ENCODE measurements at places on chromosomes 13 and 19.

DNA sequence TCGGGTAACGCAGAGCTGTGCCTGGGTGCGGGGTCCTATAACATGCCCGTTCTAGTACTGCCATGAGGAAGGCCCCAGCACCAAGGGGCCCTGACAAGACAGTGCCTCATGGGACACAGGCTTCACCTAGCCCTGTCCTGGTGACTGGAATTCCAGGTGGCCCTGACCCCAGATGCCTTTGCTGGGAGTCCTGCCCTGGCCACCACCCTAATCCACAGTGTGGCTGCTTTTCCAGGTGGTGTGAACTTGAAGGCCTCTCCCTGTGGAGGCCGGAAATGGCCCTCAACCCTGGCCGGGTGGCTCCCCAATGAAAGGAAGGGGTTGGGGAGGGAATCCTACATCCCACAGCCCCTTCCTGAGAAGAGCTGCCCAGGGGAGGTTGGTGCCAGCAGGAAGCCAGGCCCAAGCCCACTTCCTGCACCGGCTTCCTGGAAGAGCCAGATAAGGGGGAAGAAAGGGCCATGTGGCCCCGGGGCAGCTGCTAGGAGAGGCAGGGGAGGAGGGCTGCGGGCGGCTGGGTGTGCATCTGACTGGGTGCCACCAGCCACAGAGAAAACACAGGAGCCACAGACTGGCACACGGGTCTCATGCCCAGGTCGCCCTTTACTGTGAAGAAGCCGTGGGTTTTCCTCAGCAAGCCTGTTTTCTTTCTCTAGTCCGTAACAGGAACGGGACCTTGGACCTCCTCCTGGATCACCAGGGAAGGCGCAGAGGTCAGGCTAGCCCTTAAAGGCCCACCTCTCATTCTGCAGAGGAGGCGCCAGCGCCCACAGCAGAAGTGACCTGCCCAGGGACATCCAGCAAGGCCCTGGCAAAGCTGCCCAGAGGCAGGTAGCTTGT is 4.7 kb downstream of the LSM4 start:
- DNase-seq: no peak

- DNase-seq: no peak
These were observed 308.5 kb upstream of the TMTC4 start for GRCh38 chr13:100983111-100983510.

- DNase-seq: no peak
These were observed 404 bp downstream of the C19orf44 start for GRCh38 chr19:16496613-16496983.

- no peak for DNase-seq
These were observed 8.7 kb upstream of the KLF2 start for GRCh38 chr19:16315825-16316505.

DNA sequence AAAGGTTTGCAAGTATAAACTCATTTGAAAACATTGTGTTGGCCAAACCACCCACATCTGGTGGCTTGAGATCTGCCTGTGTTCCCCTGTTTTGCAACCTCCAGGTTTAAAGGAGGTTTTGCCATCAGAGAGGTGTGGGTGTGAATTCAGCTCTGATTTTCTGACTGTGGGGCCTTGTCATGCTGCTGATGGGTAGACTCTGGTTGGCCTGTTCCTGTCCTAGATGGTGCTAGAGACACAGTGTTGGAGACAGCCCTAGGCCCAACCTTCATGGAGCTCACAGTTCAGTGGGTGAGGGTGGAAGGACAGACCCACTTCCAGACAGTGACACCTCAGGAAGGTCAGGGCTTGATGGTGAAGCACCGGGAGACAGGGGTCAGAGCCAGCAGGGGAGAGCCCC is 7.5 kb downstream of the RAB4B start:
- no peak for DNase-seq

GRCh38 chr13:90974249-90974975 is 373.1 kb upstream of the MIR17HG start:
- no peak for DNase-seq

DNA sequence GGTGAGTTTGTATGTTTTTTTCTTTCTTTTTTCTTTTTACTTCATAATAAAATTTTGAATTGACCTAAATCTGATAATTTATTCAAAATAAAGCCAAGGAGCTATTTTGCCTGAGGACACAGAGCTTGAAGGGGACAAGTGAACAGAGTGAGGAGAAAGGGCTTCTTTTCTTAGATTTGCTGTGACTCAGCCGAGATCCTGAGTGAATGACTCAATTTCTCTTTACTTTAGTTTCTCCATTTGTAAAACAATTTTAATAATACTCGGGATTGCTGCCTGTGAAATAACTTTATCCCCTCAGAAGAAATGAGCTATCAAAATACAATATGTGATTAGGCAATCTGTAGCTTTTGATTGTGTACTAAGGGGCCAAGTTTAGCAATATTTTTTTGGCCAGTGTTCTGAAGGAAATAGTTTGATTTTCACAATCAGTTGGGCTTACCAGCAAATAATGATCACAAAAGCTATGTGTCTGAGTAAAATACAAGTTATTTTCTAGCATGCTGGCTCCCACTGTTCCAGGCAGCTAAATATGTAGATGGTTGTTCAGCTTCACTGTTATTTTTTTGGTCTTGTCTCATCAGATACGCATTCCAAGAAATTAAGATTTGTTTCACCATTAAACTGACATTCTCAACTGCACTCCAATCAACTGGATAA is 437.5 kb downstream of the FGF9 start:
- no peak for DNase-seq

- no peak for DNase-seq
These were observed 7.3 kb downstream of the TNNT1 start for GRCh38 chr19:55141696-55142095.

GRCh38 chr13:51980908-51981307 is 30.3 kb downstream of the ATP7B start:
- no peak for DNase-seq

- DNase-seq: no peak
These were observed 8.9 kb downstream of the ZNF546 start for GRCh38 chr19:40005691-40006272.

DNA sequence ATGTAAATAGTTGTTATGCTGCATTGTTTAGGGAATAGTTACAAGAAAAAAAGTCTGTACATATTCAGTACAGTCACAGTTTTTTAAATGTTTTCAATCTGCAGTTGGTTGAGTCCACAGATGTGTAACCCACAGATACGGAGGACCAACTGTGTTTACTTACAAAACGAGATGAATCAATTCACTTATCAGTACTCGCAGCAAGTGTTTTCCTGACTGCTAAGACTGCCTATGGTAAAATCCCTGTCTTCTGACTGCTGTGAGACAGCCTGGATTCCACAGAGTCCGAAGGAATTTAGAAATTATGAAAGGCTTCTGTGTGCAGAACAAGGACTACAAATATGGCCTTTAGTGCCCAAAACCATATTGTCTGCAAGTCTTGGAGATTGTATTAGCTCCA is 45.7 kb upstream of the C1QTNF9 start:
- DNase-seq: no peak

DNA sequence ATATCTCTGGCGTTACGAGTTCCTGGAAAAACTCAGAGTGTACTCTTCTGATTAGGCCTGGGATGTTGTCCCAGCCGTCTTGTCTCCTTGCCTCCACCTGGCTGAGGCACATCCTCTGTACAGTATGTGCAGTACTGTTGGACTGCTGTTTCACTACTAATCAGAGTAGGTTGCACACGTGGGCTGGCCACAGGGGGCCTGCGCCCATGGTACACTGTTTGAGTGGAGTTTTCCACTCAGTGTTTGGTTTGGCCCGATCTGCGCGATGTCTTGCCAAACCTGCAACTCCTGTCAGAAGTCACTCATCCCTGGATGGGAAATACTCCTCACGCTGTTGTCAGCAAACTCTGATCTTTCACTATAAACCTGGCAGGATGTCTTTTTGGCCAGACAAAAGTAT is 189.6 kb upstream of the CSNK1A1L start:
- DNase-seq: no peak

DNA sequence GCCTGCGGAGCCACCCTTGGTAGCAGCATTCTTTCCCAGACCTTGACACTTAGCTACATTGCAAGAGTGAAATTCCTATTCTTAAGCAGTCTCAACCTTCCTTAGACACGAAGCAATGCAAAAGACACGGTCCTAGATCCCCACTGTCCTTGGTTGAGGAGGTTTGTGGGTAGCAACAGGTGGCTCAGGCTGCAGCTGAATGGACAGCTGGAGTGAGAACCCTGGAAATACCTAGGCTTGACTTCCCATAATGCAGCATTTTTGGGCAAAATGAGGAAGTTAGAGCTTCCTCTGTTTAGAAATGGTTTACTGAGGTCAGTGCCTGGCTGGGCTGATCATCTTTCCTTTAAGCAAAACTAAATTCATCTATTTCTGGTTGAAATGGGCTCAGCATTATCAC is 296.6 kb downstream of the RFC3 start:
- no peak for DNase-seq

DNA sequence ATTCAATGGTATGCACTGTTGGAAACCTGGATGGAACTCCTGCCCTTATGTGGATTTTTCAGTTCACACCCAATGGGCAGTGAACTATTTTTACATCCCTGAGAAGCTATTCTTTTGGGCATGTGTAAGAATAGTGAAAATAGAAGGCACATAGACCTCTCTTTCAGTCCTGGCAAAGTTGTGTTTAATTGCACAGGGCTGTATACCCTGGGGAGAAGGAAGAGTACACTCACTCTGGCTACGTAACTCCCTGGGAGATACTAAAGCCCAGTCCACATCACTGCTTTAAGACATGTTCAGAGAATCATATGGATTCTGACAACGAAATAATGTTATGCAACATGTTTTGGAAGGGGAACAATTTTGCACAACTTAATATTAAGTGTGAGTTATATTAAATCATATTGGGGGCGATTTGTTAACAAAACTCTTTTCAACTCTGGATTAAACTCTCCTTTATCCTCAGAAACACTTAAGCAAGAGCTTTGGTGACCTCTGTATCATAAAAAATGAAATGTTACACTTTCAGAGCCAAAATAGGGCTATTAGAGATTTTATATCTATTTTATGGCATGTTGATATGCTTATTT is 166.1 kb downstream of the DCT start:
- no peak for DNase-seq

DNA sequence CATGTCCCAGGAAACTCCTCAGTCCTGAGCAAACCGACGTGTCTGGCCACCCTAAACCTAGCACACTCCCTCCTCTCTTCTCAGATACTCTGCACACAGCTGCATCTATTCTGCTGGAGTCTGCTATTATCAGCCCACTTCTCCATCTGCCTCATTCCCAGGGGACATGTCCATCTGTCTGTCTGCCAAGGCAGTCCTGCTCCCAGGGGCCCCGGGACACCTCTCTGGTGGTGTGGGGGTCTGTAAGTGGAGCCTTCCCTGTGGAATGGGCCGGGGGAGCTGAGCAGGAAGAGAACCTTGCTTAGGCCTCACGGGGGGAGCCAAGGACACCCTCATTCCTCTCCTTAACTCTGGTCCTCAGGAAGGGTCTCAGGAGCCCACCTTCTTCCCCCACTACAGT is 72.7 kb downstream of the ERICH6B start:
- no peak for DNase-seq
